Dermis microvascular lymphatic vessel endothelial cell (primary cell): ENCODE measurements at places on chromosomes 7 and 10. TPM values are rescaled to one million over a fixed set of nuclear protein-coding genes. Genes with fewer than 3 reads are reported as not detected.

The LRRC61 gene
- 3.7 and 4.8 TPM in 2 replicates for total RNA-seq

The ATP6V0A4 gene
- total RNA-seq = under 0.01 and 0.25 TPM in 2 replicates

The WASHC2C gene
- 24.5 and 26.6 TPM in 2 replicates for total RNA-seq

The PILRA gene
- 0.13 TPM in 1 of 2 replicates, not detected in the other for total RNA-seq

The SEMA4G gene
- total RNA-seq = 0.77 and 1.5 TPM in 2 replicates

The SPDYE6 gene
- total RNA-seq = not detected in 2 replicates

The AKR1C4 gene
- 0.13 TPM in 1 of 2 replicates, not detected in the other for total RNA-seq

The WASHC2A gene
- 27.3 and 34.6 TPM in 2 replicates for total RNA-seq

The ACSM6 gene
- not detected in 2 replicates for total RNA-seq

The FAM25C gene
- not detected in 2 replicates for total RNA-seq

The GPR158 gene
- total RNA-seq = under 0.01 TPM in 1 of 2 replicates, not detected in the other
